ENCODE measurements at places on chromosomes 1 and 21.
A peak's percentile ranks its signal among the peaks of the same experiment; 100 is the strongest.

- no peak for DNase-seq
Observed at GRCh38 chr1:183263886-183264602, 78.0 kb downstream of the LAMC2 start.

- DNase-seq = no peak
Observed at GRCh38 chr1:150511551-150511950, 3.6 kb downstream of the ECM1 start.

DNA sequence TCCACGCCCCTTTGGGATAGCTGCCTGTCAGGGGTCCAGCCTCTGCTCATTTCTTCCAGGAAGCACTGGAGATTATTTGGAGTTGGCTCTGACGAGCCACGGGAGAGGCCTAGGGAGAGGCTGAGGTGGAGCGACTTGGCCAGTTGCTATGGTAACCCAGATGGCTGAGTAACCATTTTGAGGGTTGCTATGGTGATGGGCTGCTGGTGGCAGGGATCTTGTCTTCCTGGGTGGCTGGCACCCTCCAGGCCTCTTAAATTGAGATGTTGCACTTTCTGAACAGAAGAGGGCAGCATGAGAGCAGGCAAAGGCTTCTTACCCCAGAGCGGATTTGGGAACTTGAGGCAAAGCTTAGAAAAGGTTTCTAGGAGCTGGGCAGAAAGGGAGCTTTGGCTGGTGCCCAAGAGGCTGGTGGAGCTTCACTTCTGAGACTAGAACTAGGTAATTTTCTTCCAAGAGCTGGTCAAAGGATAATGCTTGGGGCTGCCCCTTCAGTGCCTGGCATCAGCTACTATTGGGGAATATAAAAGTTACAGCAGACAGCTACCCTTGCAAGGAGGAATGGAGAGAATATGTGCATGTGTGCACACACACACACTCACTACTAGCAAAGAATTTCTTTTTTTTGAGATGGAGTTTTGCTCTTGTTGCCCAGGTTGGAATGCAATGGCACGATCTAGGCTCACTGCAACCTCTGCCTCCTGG, 72.5 kb downstream of the NDUFS5 start:
- peak; percentile 96 for DNase-seq

DNA sequence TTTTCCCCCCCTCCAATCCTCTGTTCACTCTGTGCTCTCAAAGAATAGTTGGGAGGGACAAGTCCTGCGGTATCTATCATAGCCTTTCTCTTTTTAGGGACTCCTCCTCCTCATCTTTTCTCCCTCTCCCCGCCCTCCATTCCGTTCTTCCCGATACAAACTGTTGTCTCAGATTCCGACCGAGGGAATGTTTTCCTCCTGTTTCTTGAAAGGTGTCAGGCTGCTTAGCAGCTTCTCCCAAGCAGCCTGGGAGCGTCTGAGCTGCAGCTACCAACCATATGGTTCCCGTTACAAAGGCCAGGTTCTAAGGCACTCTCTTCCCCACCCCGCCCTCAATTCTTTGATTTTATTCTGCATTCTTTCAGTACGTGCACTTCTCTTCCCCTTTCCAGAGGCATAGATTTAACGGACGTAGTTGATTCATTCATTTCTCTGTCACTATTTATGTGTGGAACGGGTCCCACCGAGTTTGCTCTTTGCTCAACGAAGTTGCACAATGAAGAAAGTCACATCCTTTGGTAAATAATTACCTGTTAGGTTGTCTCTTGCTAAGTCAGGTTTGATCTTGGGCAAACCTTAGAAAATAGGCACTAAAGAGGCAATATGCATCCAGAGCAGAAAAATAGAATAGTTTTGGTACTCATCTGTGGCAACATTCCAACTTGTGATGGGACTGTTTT, 2.8 kb downstream of the ADGRL2 start:
- peak; percentile 63 for DNase-seq

DNA sequence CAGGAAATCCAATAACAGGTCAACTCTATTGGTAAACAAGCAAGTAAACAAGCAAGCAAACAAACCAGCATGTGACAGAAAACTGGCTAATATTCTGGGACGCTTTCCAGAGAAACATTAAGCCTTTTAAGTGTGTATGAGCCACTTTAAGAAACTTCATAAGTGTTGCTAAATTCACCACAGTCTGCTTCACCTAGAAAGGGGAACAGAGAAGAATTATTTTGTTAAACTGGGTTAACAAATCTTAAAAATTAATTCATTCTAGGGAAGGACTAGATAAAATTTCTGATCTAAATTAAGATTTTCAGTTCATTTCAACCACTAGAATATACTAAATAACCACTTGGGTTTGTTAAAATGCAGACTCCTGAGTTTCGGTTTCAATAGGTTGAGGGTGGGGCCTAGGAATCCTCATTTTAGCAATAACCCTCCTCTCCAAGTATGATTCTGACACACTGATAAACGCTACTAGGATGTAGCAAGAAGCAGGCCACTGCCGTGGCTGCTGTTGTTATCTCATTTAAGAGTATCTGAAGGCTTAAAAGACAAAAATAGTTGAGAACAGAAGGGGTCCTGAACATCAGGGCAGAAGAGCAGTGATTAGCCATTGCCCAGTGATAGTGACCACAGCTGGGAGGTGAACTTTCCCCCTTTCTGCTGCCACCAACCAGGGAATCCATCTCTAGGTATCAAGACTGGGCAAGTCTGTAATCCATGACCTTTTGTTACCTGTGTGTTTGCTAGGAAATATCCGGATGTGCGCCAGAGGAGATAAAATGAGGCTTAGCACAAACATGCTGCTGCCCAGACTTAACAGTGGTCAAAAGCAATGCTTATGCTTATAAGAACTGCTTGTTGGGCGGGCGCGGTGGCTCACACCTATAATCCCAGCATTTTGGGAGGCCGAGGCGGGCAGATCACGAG, 11.2 kb downstream of the CREG1 start:
- no peak for DNase-seq

DNA sequence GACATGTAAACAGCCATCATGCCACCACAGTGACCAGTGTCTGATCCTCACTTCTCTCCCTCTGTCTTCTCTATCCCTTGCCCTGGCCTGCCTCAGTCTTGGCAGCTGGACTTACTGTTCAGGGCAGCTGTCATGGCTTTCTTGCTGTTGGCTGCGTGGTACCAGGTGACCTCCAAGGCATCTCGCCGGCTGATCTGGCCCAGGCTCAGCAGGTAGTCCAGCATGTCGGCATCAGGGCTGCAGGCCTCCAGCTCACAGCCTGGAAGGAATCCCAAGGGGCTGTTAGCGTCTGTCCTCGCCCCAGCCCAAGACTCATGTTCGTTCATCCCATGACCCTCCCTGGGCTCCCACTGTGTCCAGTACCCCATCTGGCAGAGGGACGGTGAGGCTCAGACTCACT, 3.6 kb downstream of the FAM151A start:
- DNase-seq = no peak

GRCh38 chr1:159152031-159152430, 19.4 kb upstream of the CADM3 start:
- no peak for DNase-seq

Measured in fibroblast of the aortic adventitia (primary cell).